Muscle of leg (tissue), 16 donors: ENCODE measurements at places on chromosomes 2 and 18. TPM values are rescaled to one million over a fixed set of nuclear protein-coding genes. Genes with fewer than 3 reads are reported as not detected.

Gene MC5R
- total RNA-seq: 2.9 TPM

Gene RNF125
- total RNA-seq: 7.3 TPM

Gene RGPD6
- 26.2 TPM for total RNA-seq

Gene MC4R
- 0.62 TPM for total RNA-seq

Gene GALNT13
- 0.31 TPM for total RNA-seq
